Esophagus squamous epithelium (tissue), 5 donors: ENCODE measurements at places on chromosomes 12 and 14. TPM values are rescaled to one million over a fixed set of nuclear protein-coding genes. Genes with fewer than 3 reads are reported as not detected.

Gene SLCO1B1
- total RNA-seq = not detected

Gene OLR1
- total RNA-seq = not detected

Gene YY1
- 31.8 TPM for total RNA-seq

Gene CMKLR1
- 4.5 TPM for total RNA-seq

Gene OR10A7
- total RNA-seq = not detected

Gene P2RX2
- total RNA-seq = 0.35 TPM

Gene MYH7
- total RNA-seq = not detected

Gene PLCZ1
- total RNA-seq = not detected

Gene MIPOL1
- total RNA-seq = 8.3 TPM

Gene TEX52
- total RNA-seq = not detected

Gene KCNC2
- total RNA-seq = not detected

Gene DHH
- total RNA-seq = 0.19 TPM

Gene TROAP
- 10.2 TPM for total RNA-seq

Gene FAM181A
- total RNA-seq = not detected

Gene SERPINA9
- total RNA-seq = not detected

Gene P2RX7
- total RNA-seq = 2.7 TPM

Gene SPX
- total RNA-seq = not detected

Gene XRCC3
- total RNA-seq = 14.2 TPM

Gene HPD
- total RNA-seq = 1.3 TPM

Gene NT5DC3
- 4.7 TPM for total RNA-seq

Gene FOXA1
- 27.7 TPM for total RNA-seq

Gene PLEKHA5
- 23.0 TPM for total RNA-seq

Gene TAS2R8
- not detected for total RNA-seq

Gene ADAMTS20
- not detected for total RNA-seq

Gene ASIC1
- total RNA-seq = 5.7 TPM

Gene FGF23
- not detected for total RNA-seq

Gene RTN1
- 0.15 TPM for total RNA-seq

Gene MNAT1
- 18.3 TPM for total RNA-seq

Gene RTL1
- total RNA-seq = not detected

Gene SAMD15
- total RNA-seq = 0.12 TPM

Gene CHST11
- 9.1 TPM for total RNA-seq

Gene TRIM9
- total RNA-seq = not detected

Gene FAM186B
- total RNA-seq = 0.19 TPM

Gene GLIPR1
- total RNA-seq = 5.5 TPM

Gene GLIPR1L2
- 0.29 TPM for total RNA-seq

Gene SYT1
- not detected for total RNA-seq

Gene RPL6
- 1,154 TPM for total RNA-seq

Gene CKB
- 32.4 TPM for total RNA-seq

Gene ADGRD1
- 2.2 TPM for total RNA-seq

Gene SRRM4
- not detected for total RNA-seq

Gene APOF
- not detected for total RNA-seq

Gene RNASE4
- 4.2 TPM for total RNA-seq

Gene DLGAP5
- 4.6 TPM for total RNA-seq

Gene PPP1R1A
- total RNA-seq = 1.9 TPM
